OCI-LY7 (cell line): ENCODE measurements at places on chromosomes 4 and X. TPM values are rescaled to one million over a fixed set of nuclear protein-coding genes. Genes with fewer than 3 reads are reported as not detected.

The DRD5 gene
- total RNA-seq = not detected in 2 replicates

GRCh38 chr4:98639523-98639922 lies 18.9 kb downstream of the TSPAN5 start:
- DNase-seq = no peak

- no peak for DNase-seq
Observed at GRCh38 chr4:44651425-44651824, at the start of gene YIPF7. YIPF7 (minus strand) TSS chr4:44651625; CDS start chr4:44650100, 1,525 bp downstream.

The TMPRSS11B gene
- total RNA-seq = not detected in 2 replicates

DNA sequence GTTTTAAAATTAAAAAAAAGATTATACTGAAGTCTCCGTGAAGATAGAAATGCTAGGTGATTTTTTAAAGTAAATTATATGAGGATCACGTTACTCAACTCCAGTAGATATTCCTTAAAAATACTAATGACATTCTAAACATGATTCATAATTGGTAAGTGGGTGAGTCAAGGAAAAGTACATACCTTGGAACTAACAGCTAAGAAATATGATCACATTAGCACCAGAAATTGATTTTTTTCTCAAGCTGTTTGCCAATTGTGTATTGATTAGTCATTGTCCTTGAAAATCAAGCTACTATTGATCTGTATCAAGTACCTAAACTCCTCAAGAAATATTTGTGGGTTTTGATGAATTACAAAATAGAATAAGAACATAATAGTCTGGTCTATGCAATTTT lies 362.6 kb upstream of the PPP1R2C start:
- DNase-seq = no peak

DNA sequence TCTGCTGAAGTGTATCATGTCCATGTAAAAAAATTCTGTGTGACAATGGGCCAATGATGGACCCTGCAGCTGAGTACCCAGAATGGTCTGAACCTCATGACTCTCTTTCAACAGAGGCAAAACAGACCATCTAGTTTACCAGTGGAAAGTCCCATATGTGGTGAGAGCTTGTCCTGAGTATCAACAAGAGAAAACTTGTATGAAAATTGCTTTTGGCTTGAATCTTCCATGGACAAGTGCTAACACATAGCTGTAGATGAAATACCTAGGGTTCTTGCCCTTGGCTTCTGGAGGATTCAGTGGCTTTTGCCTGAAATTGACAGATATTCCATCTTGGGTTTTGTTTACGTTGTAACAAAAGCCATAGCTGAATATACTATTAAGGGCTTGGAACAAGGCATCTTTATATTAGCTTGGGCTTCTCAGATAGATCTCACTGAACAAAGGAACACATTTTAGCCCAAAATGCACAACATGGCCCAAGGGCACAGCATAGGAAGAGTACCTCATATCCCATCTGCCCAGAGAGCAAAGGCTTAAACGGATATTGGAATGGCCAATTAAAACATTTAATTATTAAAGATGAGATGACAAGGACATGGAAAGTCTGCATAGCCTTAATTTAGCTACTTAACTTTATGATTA lies 128.5 kb upstream of the HPGD start:
- no peak for DNase-seq

The PNMA6F gene
- not detected in 2 replicates for total RNA-seq

The PDZD4 gene
- not detected in 2 replicates for total RNA-seq

GRCh38 chrX:27890611-27891010 lies 82.8 kb downstream of the MAGEB10 start:
- no peak for DNase-seq
